ENCODE measurements at places on chromosomes 6 and 20.

DNA sequence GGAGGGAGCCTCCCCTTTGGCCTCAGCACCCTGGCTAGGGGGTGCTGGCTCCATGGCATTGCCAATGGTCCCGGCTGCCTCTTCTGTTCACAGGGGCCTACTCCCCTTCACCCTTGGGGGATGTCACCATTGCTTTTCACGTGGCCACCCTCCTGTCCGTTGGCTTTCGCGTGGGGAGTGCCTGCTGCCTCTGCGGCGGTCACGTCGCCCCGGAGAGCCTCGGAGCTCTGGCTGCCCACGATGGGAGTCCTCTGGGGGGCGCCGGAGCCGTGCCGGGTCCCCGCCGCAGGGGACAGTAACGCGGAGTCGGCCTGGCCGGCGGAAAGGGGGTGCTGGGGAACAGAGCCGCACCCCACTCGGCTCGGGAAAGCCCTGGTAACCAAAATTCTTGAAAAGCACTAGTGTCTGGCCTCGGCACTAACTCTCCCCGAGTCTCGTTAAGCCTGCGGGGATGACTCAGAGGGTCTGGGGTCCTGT lies 661 bp upstream of the HEBP2 start:
- peak; percentile 53 for DNase-seq

DNA sequence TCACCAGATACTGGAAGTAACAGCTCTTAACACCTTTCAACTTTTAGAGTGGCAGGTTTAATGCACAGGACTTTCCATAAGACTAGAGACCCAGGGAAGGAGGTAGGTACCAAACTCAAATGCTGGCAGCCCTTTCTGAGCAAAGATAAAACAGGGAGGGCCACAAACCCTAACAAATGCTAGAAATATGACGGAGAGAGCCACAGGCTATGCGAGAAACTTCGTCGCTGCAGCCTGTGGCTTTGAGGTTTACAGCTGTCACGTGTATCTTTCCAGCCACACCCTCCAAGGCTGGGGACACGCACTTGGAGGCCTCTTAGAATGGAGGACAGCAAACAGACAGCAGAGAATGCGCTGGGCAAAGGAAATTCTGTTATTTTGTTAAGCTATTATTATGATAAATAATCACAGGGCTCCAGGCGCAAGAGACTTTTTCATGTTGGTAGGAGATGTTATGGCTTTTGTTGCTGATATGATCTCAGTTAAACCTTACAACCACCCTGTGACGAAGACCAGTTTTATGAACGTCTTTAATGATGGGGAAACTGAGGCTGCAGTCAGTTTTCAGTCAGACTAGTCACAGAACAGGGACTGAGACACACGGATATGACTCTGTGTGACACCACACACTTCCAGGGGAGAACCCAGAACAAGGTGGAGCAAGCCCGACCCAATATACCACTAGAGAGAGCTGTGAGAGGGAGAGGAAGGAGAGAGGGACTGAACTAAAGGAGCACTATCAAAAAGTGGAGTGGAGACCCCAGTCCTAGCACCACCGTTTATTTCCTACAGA lies 2.0 kb downstream of the TRAM2 start:
- DNase-seq = peak; percentile 94

GRCh38 chr6:156347656-156348055 lies 429.5 kb upstream of the ARID1B start:
- DNase-seq = peak; percentile 51

GRCh38 chr6:27514906-27515495 lies 42.1 kb upstream of the ZNF184 start:
- no peak for DNase-seq

- DNase-seq = no peak
These were observed 71.4 kb upstream of the SNX9 start for GRCh38 chr6:157751547-157752200.
